ENCODE measurements at places on chromosomes 1 and 21.

GRCh38 chr1:49125746-49126145, 349.1 kb upstream of the BEND5 start:
- no peak for DNase-seq

GRCh38 chr21:28541371-28542112, 451.1 kb downstream of the LTN1 start:
- DNase-seq = no peak

- DNase-seq = no peak
Measured at GRCh38 chr1:37244083-37244480, 209.8 kb upstream of the GRIK3 start.

- DNase-seq = no peak
Measured at GRCh38 chr1:81174811-81175476, 625.8 kb upstream of the ADGRL2 start.

DNA sequence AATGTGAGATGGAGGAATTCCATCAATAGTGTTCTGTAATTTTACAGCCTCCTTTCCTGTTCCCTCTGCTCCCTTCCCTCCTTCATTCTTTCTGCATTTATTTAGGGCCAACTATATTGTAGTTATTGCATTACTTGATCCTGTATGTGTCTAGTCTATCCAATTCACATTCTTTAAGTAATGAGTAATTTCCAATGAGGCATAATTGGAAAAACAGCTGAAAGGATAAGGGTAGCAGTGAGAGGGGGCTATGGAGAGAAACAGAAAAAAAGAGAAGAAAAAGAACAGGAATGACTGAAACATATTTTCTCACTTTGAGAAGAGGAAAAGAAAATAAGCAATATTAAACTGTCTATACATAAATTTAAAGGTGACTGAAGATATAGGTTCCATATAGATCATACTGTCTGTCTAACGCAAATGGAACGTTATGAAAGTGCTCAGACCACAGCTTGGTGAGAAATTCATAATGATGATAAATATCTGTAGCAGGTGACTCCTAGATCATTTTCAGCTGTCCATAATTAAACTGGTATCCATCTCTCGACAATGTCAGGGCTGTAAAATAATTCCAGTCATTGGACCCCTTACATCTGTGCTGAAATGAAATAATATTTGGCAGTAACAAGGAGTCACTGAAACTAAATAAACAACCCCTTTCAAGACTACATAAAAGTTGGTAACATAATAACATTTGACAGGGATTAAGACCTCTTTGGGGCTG, 61.8 kb downstream of the SPAG17 start:
- no peak for DNase-seq

DNA sequence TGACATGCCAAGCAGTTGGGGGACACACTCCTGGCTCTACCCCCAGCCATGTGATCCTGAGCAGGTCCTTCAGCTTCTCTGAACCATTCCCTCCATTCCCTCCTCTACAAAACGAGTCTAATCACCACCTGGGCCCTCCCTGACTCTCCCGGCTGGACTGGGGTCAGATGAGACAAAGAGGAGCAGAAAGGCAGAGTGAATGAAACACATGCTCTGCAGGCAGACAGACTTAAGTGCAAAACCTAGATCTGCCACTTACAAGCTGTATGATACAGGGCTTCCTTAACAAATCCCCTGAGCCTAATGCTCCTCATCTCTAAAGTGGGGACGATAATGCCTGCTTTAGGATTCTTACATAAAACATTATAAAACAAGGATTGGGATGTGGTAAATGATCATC, 17.3 kb downstream of the RIMS3 start:
- DNase-seq = no peak

- no peak for DNase-seq
Measured at GRCh38 chr21:15061747-15062605, 2.8 kb downstream of the NRIP1 start.

DNA sequence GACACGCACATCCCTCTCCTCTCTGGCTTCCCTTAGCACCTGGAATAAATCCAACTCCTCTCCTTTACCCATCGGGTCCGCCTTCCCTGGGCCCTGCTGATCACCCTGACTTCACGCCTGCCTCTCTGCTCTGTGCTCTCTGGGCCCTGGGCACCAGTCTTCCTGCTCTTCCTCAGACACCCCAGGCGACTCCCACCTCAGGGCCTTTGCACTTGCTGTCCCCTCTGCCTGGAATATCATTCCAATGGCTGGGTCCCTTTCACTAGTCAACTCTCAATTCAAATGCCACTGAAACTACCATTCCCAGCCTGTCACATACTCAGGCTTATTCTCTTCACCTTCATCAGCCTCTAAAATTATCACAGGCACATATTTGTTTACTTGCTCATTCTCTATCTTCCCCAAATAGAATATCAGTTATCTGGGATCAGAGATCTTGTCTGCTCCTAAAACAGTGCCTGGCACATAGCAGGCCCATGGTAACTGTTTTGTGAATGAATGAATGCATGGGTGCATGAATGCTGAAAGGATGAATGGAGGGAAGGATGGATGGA, 27.2 kb upstream of the SELENON start:
- DNase-seq = no peak

- DNase-seq = no peak
Measured at GRCh38 chr1:209710847-209711246, 6.2 kb downstream of the HSD11B1 start.

DNA sequence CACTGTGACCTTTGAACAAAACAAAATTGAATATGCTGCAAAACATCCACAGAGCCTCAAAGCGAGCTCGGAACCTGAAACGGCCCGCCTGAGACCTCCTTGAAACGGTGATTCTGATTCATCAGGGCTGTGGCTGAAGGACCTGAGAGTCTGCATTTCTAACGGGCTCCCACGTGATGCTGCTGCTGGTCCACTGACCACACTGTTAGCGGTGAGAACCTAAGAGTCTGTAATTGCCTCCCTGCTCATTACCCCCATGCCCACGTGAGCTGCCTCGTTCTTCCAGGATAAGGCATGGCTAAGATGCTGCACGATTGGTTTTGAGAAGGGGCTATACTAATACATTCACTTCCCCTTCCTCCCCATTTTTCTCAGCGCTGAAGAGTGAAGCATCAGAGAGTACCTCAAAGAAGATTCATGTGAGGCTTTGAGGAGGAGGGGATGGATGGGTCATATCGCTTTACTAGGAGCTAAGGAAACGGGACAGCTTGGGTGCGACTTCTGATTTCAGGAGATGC, 9.7 kb downstream of the TLR5 start:
- DNase-seq = no peak

DNA sequence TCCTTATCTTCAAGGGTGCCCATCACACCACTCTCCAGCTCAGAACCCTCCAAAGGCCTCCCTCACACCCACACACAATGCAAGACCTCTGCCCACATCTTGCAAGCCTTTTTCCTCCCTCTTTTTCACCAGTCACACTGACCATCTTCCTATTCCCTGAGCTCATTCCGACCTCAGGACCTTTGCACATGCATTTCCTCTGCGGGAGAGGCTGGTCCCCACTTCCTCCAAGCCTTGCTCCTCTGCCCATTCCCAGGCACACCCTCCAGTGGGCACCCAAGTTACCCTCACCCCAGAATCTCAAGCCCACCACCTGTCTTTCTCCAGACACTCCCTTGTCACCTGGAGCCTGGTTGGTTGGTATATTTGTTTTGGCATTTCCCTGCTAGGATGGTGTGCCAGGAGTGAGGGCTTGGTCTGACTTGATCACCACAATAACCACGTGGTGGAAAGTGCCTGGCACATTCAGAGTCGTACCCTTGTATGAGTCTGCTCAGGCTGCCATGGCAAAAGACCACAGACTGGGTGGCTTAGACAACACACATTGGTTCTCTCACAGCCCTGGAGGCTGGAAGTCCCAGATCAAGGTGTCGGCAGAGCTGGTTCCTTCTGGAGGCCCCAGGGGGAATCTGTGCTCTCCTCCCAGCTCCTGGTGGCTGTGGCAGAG, 13.2 kb downstream of the MX2 start:
- DNase-seq = no peak

DNA sequence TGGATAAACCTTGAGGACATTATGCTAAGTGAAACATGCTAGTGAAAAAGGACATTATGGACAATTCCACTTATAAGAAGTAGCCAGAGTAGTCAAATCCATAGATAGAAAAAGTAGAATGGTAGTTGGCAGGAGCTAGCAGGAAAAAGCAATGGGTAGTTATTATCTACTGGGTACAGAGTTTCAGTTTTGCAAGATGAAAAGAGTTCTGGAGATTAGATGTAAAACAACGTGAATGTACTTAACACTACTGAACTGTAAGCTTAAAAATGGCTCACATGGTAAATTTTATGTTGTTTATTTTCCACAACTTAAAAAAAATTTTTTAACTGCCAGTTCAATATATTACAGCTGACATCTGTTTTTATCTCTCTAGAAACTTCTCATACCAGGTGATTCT, 19.4 kb downstream of the JAK1 start:
- DNase-seq = no peak

GRCh38 chr1:235304549-235305451, 23.2 kb downstream of the ARID4B start:
- no peak for DNase-seq

- DNase-seq = peak; percentile 23
Measured at GRCh38 chr1:196400478-196401451, 207.5 kb downstream of the KCNT2 start.

GRCh38 chr1:1402072-1402900, 3.2 kb upstream of the CCNL2 start:
- DNase-seq = peak; percentile 59

GRCh38 chr1:1806890-1807289, 28.6 kb upstream of the NADK start:
- DNase-seq = no peak

DNA sequence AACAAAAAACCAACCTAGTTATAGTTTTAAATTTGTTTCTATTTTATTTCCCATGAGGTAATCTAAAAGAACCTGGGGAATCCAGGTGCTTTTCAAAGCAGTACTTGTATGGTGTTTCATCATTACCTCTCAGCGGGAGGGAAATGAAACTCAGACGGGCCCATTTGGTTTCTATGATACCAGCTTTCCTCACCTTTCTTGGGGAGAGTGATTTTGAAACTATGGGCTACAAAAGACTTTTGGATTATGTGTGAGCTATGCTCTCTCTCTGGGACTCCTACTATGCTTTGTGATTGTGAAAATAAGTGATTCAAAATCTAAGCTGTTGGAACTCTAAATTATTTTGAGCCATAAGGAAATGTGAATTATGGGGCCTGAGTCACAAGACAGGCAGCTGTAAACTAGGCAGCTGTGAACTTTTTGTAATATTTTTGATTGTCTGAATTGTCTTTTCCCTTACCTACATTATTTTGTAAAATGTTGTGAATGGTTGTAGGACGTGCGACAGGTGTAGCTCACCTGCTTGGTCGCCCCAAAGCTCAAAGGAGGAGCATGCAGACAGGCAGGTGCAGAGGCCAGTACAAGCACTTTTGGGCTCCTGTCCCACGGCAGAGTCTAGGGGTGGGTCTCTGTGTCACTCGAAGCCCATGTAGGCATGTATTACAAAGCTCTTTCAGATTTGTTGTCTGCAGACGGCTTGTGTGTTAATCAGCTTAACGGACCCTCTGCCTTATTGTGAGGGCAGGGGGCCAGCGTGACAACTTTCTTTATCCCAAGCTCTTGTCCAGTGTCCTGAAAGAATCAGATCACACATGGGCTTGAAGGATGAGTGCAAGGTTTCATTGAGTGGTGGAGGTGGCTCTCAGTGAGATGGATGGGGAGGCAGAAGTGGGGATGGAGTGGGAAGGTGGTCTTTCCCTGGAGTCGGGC, 64.8 kb upstream of the BACH1 start:
- no peak for DNase-seq

DNA sequence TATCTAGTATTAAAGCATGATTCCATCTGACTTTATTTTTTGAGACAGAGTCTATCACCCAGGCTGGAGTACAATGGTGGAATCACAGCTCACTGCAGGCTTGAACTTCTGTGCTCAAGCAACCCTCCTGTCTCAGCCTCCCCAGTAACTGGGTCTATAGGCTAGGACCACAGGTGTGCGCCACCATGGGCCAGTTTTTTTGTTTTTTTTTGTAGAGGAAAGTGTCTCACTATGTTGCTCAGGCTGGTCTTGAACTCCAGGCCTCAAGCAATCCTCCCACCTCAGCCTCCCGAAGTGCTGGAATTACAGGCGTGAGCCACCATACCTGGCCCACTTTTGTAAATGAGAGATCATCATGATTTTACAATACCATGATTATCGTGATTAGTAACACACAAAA, 9.2 kb downstream of the PPP1R15B start:
- no peak for DNase-seq

- no peak for DNase-seq
Measured at GRCh38 chr21:38911484-38912101, 105.9 kb downstream of the ETS2 start.

- DNase-seq = no peak
Measured at GRCh38 chr1:216453777-216454176, 30.5 kb upstream of the USH2A start.

GRCh38 chr1:178232949-178233348, 139.0 kb downstream of the RASAL2 start:
- DNase-seq = no peak

- DNase-seq = no peak
Measured at GRCh38 chr1:183206538-183207122, 20.6 kb downstream of the LAMC2 start.

- no peak for DNase-seq
Measured at GRCh38 chr1:49346767-49347349, 570.2 kb upstream of the BEND5 start.

DNA sequence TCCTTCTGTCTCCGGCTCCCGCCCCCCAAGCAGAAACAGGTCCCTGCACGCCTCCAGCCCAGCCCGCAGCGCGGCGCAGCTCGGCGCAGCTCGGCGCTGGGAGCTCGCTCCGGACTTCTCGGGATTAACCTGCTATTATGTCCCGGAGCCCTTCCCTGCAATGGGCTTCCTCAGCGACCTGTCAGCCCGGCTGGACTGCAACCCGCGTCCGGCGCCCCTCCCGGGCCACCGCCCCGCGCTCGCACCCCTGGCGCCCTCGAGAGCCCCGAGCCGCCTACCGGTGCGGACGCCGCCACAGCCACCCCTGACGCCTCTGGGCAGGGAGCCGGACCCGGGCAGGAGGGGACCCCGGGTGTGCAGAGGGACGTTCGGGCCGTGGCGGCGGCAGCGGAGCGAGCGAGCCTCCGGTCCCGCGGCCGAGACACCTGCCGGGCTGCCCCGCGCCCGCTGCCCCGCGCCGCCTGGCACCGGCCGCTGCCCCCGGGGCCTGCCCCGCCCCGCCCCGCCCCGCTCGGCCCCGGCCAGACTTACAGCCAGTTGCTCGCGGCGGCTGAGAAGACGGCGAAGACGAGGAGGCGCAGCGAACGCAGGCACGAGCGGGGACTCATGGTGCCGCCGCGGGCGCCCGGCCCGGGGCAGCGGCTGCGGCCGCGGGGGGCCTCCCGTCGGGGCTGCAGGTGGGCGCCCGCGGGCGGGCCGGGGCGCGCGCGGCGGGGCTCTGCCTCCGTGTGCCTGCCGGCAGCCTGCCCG, 407 bp downstream of the WNT4 start:
- no peak for DNase-seq

- peak; percentile 62 for DNase-seq
Measured at GRCh38 chr1:117093870-117094621, 27.5 kb downstream of the TRIM45 start.

- DNase-seq = no peak
Measured at GRCh38 chr1:58528518-58528917, 18.0 kb downstream of the OMA1 start.

- DNase-seq = no peak
Measured at GRCh38 chr1:48540587-48540986, 68.6 kb upstream of the SPATA6 start.

- no peak for DNase-seq
Measured at GRCh38 chr1:203462878-203463277, 12.7 kb upstream of the PRELP start.

GRCh38 chr1:80973101-80973500, 827.6 kb upstream of the ADGRL2 start:
- no peak for DNase-seq

- DNase-seq = no peak
Measured at GRCh38 chr1:7287013-7287412, 484.1 kb upstream of the VAMP3 start.

Data from Kasumi-1 (cell line).